ENCODE measurements at places on chromosomes 5 and 9.

DNA sequence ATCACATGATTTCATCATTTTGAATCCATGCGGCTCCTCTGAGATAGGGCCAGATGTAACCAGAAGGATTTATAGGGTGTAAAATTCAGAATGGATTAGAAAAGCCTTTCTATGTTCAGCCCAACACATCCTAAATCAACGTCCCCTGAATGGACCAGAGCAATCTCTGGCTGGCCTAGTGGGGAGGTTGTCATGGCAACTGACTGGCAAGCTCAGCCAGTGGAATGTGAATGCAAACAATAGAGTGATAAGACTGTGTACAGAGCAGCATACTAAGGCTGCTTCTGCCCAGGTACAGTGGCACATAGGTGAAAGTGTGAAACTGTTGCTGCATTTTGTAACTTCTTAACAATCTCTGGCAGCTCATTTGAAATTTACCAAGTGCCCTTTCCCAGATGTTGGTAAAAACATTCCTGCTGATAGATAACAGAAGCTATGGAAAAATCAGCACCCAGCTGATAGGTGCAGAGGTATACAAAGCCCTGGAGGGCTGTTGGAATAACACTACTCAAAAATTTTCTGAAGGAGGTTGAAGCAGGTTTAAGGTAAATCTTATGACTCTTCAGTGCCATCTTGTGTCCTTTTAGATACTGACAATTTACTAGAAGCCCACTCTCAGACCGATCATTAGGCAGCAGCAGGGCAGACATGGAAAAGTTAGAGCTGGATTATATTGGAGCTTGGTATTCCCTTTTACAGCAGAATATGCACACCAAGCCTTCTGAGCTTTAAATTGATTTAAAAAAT lies 267.2 kb downstream of the RAB3C start:
- DNase-seq: peak; percentile 70
- no peak overlapping the region for H3K4me3 ChIP-seq
- no peak overlapping the region for H3K27ac ChIP-seq
- H3K4me1 ChIP-seq: peaks cover 3% of the 10 kb centered on the region
- H3K36me3 ChIP-seq: no peaks in the 10 kb centered on the region

- no peak overlapping the region for H3K27ac ChIP-seq
- H3K4me3 ChIP-seq: no peak overlapping the region
- no peaks in the 10 kb centered on the region for H3K36me3 ChIP-seq
- DNase-seq: peak; percentile 23
- no peaks in the 10 kb centered on the region for H3K4me1 ChIP-seq
These were observed 665.0 kb downstream of the NR2F1-AS1 start for GRCh38 chr5:92916036-92916435.

DNA sequence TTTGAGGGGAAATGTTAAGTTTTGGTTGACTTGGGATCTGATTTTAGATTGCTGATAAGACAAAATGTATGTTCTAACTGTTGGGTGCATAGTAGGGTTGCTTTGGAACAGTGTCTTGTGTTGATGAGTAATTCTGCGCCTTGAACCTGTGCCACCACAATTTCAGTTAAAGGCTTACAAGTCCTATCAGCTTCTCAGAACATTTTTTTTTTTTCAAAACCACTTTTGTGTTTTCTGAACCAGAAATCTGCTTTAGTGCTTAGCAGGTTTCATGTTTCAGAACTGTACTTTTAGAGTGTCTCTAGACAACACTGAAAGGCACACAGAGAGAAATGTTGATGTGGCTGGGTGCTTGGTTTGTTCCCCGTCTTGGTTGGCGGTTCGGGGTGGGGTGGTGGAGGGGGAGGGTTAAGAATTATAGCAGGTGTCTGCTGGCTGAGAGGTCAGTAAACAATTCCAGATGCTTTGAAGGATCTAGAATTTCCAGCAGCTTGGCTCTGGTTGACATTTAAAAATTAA lies 84.6 kb downstream of the ANKRD55 start:
- peak overlapping the region; percentile 10 for H3K27ac ChIP-seq
- no peak overlapping the region for H3K4me3 ChIP-seq
- H3K4me1 ChIP-seq: peaks cover 6% of the 10 kb centered on the region
- no peaks in the 10 kb centered on the region for H3K27me3 ChIP-seq
- DNase-seq: peak; percentile 67

DNA sequence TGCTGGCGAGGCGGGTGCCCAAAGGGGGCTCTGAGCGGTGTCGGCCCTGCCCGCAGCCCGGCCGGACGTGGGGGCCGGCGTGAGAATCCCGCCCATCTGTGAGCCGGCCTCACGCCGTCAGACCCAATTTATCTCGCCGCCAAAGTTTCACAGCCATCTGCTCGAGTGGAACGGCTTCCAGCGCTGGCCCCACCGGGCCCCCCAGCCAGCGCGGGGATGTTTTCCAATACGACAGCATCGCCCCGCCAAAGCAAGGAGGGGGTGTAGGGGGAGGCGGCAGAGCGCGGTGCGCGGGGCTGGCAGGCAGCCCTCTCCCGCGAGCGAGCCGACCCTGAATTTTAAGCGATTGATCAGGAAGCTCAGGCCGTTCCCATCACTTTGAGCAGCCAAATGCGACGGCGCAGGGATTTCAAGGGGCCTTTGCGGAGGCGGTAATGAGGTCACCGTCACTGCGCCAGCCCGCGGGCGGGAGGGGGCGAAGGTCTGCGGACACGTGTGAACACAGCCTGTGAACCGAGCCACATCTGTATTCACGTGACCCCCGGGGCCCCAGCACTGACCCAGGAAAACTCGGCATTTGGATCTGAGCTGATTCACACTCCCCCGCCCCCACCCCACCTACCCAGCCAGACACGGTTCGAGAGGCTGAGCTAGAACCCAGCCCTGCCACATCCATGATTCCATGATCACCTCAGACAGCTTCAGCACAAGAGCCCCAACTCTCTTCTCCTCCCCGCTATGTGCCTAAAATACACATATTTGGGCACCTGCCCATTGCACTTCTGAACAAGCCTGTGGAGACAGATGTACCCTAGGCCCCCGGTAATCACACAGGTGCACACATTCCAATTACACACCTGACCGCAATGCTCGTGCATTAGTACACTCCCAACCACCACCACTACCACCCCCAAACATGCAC lies 47.8 kb upstream of the PSD2 start:
- peak overlapping the region; percentile 34 for H3K4me3 ChIP-seq
- H3K4me1 ChIP-seq: peaks cover 59% of the 10 kb centered on the region
- no peaks in the 10 kb centered on the region for H3K36me3 ChIP-seq
- H3K27ac ChIP-seq: peak overlapping the region; percentile 37

Measured in muscle of leg (tissue), 16 donors.